Mucosa of descending colon (tissue), 3 donors: ENCODE measurements at places on chromosomes 13 and 19. TPM values are rescaled to one million over a fixed set of nuclear protein-coding genes. Genes with fewer than 3 reads are reported as not detected.

The GPC6 gene
- total RNA-seq, result 2.7 TPM

The KIR2DL4 gene
- total RNA-seq, result 1.5 TPM

The C1QTNF9 gene
- total RNA-seq, result 0.38 TPM

The KRTDAP gene
- total RNA-seq, result not detected

The ZNF805 gene
- 10.6 TPM for total RNA-seq
